ENCODE measurements at places on chromosomes 5 and 9.

GRCh38 chr9:133786371-133786753, 48.2 kb upstream of the SARDH start:
- DNase-seq = no peak

DNA sequence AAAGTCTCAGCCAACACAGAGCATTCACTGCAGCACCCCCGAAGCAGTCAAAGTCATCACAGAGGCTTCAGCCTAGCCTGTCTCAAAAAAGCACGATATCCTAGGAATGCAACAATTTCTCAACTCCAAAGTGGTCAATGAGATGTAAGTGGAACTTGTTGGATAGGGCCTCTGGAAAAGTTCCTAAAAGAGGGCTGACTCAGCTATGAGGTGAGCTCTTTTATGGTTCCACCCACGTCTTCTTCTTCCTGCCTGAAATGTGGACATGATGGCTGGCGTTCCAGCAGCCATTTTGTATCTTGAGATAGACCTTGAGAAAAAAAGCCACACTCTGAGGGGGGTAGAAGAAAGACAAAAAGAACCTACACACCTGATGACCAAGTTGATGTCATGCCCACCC, 32.5 kb upstream of the TRIO start:
- DNase-seq = no peak

DNA sequence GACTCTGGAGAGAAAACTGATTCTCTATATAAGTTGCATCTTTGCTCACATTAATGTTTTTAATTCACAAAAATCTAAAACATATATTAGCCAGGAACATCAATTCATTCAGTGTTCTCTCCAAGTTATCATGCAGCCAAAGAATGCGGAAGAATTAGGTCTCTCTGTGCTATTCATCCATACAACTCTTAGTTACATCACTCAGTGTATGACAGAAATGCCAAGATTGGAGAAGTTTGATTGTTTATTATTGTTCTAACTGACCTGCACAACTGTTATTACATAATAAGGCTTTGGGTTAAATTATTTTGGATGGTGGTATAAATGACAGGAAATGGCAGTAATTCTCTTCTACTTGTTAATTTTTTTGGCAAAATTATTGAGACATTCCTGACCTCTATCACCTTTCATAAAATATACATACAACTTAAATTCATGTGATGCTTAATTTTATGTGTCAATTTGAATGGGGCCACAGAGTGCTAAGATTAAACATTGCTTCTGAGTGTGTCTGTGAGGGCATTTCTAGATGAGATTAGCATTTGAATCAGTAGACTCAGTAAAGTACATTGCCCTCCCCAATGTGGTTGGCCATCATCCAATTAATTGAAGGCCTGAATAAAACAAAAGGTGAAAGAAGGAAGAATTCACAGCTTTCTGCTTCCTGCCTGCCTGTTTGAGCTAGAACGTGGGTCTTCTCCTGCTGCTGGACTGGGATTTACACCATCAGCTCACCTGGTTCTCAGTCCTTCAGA, 70.2 kb downstream of the NR2F1-AS1 start:
- no peak for DNase-seq

- no peak for DNase-seq
Measured at GRCh38 chr9:117821954-117822353, 117.8 kb downstream of the TLR4 start.

DNA sequence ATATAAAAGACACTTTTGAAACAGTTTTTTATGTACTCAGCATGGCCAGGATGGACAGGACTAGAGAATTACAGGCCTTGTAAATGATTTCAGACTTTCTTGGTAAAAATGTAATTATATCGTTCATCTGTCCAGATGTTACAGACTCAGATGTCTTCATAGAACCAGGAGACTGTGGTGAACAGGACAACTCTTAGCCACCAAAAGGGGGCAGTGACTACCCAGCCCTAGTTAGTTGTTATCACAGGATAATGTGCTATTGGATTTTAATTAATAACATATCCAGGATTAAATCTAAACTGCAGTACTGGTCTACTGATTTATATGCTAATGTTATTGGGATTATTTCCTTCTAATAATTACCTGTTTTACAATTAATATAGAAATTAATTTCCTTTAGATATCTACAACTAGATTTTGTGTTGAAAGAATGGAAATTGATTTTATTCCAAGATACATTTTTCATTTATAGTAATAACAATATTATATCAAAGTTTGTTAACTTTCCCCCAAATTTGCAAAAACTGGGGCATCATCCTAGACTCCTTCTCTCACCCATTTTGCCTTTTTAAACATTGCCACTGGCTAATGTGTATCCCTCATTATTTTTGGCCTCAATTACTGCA, 99.4 kb downstream of the MTREX start:
- no peak for DNase-seq

Measured in Caki2 (cell line).